CD4-positive, alpha-beta T cell treated with Interleukin-17A for 1 hour (primary cell): ENCODE measurements at places on chromosomes 13 and 19.

- DNase-seq: no peak
Measured at GRCh38 chr19:10640361-10640760, 13.8 kb upstream of the ILF3 start.

DNA sequence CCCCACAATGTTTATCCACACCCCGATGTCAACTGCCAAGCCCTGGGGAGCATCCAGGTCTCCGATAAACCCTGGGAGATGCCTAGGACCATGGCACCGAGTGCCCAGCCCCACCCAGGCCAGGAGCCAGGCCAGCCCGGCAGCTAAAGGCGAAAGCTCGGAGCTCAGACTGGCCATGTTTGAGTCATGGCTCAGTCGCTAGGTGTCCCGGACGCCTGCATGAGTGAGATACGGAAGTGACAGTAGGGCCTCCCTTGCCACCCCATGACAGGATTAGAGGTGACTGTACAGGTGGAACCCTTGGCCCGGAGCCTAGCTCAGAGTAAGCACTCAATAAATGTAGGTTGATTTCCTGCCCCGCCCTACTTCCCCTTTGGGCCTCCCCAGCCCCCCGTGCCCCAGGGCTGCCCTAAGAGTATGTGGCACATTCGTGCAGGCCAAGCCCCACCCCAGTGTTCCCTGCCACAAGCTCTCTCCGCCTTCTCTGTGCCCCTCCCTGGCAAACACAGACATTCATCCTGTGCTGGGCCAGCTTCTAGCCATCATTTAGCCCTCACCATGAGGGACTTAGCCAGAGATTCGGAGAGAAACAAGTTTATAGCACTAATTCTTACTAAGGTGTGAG, 5.8 kb upstream of the TPM4 start:
- DNase-seq: peak; percentile 94

DNA sequence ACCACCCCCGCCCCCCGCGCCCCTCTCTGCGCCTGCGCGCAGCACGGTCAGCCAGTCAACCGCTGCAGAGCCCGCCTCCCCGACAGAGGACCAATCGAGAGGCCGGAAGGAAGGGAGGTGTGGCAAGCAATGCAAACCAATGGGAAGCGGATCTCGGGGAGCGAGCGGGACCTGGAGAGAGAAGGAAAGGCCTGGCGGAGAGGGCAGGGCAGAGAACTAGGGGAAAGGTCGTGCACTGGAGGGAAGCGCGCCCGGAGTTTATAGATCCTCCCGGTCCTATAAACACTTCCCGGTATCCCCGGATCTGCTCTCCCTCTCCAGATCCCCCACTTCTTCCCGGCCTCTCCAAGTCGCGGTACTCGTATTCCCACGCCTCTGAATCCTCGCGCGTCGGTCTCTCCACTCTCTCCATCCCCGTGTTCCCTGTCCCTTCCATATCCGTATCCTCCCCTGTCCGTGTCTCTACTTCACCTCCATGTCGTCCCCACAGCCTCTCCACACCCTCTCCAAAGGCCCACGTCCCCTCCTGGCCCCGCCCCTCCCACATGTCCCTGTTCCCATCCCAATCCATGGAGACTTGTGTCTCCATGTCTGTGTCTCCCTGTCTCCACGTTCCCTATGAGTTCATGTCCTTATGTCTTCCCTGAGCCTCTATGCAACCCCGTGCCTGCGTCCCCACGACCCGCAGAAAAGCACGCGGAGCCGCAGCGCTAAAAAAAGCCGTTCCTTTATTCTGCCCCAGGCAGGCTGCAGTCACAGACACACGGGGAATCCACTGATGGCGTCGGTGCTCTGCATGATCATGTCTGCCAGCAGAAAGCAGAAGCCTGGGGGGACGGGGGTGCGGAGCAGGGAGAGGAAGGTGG, 434 bp upstream of the ETFB start:
- DNase-seq: peak; percentile 95

DNA sequence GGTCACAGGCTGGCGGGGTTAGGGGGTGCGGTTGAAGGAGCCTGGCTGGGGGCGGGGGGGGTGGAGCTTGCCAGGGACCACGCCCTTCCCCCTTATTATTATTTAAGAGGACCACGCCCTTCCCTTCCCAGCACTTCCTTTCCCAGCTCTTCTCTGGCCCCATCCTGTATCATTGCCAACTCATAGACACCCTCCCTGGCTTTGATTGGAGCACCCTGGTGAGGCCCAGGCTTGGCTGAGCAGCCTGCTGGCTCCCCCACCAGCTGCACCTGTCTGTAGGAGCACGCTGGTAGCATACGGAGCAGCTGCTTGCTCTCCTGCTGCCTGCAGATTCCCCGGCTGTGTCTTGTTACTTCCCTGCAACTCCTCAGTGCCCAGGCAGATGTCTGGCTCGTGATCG, 62.5 kb upstream of the PDX1 start:
- no peak for DNase-seq

- DNase-seq: peak; percentile 71
Measured at GRCh38 chr13:29771247-29771646, 79.2 kb downstream of the UBL3 start.

GRCh38 chr13:84366506-84366905, 484.2 kb upstream of the SLITRK1 start:
- DNase-seq: no peak
